ENCODE measurements at places on chromosomes 7 and 10. TPM values are rescaled to one million over a fixed set of nuclear protein-coding genes. Genes with fewer than 3 reads are reported as not detected.

Gene ATP5F1C
- 202 TPM for total RNA-seq

Gene CPXM2
- 29.0 TPM for total RNA-seq

Gene CPA4
- total RNA-seq = 25.9 TPM

Gene COL13A1
- 20.3 TPM for total RNA-seq

Gene GNGT1
- 0.37 TPM for total RNA-seq

Gene CPVL
- total RNA-seq = 0.71 TPM

Gene ATRNL1
- 0.18 TPM for total RNA-seq

Gene ADAM22
- total RNA-seq = 0.37 TPM

Gene BEND7
- 5.0 TPM for total RNA-seq

Gene PNLIPRP1
- total RNA-seq = not detected

Gene NDUFB2
- 147 TPM for total RNA-seq

Gene ITPRID1
- total RNA-seq = not detected

All from smooth muscle cell of bladder (primary cell).